ENCODE measurements at places on chromosomes 7 and 10.

- no peak for DNase-seq
These were observed 24.9 kb downstream of the GSAP start for GRCh38 chr7:77391230-77391629.

DNA sequence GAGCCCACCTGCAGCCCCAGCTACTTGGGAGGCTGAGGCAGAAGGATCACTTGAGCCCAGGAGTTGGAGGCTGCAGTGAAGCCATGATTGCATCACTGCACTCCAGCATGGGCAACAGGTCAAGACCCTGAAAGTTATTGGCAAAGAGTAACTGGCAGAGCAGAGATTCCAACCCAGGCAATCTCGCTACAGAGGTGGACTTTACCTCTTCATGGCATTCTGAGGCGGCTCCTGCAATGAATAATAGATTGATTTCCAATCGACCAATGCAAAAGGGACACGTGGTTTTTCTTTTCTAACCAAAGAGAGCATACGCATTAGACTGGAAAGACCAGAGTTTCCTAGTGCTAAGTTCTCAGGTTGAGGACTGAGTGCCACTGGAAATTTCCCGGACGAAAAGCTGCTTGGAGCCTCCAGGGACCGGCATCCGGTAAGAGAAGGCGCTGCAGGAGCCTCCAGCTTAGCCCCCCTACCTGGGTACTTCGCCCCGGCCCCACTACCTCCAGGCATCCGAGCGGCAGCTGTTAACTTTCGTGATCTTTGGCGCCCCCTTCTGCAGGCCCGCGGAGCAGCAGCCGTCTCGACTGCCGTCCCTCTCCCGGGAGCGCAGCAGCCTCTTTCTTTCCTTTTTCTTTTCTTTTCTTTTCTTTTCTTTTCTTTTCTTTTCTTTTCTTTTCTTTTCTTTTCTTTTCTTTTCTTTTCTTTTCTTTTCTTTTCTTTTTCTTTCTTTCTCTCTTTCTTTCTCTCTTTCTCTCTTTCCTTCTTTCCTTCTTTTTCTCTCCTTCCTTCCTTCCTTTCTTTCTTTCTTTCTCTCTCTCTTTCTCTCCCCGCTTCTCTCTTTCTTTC lies 4.1 kb downstream of the MBLAC1 start:
- DNase-seq = peak; percentile 85

DNA sequence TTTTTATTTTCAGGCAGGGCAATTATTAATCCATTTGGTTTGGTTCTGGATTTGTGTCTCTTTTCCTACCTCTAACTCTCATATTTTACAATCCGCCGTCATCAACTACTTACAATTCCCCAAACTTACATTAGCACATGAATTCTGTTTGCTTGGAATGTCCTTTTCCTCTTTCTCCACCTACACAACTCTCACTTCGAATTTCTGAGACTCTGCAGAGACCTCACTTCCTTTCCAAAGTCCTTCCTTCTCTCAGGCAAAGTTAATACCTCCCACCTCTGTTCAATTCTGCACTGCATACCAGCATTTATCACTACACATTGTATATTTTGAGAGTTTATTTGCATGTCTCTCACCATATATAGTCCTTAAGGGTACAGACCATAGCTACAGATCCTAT lies 122.7 kb upstream of the LRRTM3 start:
- no peak for DNase-seq

GRCh38 chr7:36509962-36510361 lies 120.3 kb downstream of the ANLN start:
- DNase-seq = no peak

- DNase-seq = no peak
These were observed 185.9 kb downstream of the DPY19L1 start for GRCh38 chr7:34851431-34851830.

DNA sequence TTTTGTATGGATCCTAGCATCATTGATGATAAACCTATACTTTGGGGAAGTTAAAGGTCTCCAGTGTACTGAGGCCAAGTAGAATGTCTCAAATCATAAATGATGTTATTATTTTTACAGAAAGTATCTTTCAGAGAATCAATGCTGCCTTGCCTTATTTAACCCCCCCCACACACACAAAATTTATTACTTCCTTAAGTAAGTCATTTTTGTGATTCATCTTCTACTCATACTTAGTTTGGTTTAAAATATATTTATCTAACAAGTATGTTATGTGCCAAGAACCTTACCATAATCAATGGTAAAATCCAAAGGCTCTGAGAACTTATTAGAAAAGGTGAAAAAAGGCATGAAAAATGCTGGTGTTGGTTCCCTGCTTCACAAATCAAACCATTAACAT lies 18.8 kb upstream of the CLDN12 start:
- no peak for DNase-seq

DNA sequence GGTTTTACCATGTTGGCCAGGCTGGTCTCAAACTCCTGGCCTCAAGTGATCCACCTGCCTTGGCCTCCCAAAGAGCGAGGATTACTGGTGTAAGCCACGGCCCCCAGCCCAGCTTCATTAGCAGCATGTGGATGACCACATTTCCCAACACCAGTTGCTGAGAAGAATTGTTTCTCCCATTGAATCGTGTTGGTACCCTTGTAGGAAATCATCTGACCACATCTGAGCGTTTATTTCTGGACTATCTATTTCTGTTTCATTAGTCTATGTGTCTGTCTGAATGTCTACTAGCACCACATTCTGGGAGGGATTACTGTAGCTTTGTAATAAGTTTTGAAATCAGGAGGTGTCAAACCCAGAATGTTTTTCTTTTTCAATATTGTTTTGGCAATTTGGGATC lies 89.6 kb downstream of the LCOR start:
- DNase-seq = no peak

Data from substantia nigra (tissue), 51 donors.